ENCODE measurements at places on chromosomes 1 and 21.

- no peak for DNase-seq
Measured at GRCh38 chr1:64572222-64572900, 102.4 kb downstream of the CACHD1 start.

GRCh38 chr1:1554926-1555915 is 14.8 kb upstream of the TMEM240 start:
- DNase-seq: peak; percentile 64

DNA sequence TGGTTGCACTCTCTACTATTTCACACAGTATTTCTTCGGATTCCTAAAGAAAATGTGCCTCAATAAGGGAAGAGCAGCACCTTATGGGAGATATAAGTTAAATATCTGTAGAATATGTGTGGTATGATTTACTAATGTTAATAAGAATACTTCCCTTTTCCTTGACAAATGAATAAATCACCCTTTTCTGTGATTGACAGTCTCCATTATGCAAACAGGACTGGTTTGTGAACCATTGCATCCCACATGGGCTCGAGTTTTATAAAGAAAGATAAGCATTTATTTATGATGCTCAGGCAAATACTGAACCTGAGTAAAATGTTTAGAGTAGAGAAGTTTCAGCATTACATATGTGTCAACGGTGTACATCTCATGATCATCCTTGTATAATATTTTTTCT is 587.7 kb upstream of the BRINP3 start:
- no peak for DNase-seq

DNA sequence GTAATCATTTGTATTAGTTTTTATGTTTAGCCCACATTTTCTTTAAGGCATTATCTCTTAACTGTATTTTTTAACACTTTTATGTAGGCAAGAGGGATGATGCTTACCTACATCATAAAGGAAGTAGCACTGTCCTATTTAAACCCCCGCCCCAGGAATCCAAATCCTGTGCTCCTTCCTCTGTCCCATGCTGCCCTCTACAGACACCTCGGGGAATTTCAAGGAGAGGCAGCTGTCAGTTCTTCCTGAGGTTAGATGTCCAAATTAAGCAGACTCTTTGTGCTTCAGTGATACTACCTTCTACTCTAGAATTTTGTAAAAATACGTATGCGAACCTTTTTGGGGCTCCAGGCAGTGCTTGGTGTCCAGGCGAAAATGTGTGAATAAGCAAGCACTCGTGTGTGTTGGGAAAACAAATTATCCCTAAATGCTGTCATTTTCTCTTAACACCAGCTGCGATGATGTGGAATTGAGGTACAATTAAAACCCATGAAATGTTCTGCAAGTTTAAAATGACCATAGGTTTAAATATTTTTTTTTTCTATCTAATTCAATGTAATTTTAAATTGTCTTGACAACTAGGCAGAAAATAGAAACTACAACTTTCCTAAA is 19.2 kb downstream of the CRCT1 start:
- DNase-seq: peak; percentile 23

Measured in fibroblast of the aortic adventitia (primary cell).